ENCODE measurements at places on chromosomes 2 and 18. TPM values are rescaled to one million over a fixed set of nuclear protein-coding genes. Genes with fewer than 3 reads are reported as not detected.

GRCh38 chr2:63192889-63193774, 142.5 kb downstream of the OTX1 start:
- DNase-seq, result no peak

- DNase-seq, result no peak
Observed at GRCh38 chr2:242075696-242076095, 206.2 kb downstream of the RTP5 start.

GRCh38 chr18:57915248-57915647, 112.1 kb upstream of the ATP8B1 start:
- DNase-seq, result no peak

HK2 gene
- polyA plus RNA-seq, result 10.6 TPM

DNA sequence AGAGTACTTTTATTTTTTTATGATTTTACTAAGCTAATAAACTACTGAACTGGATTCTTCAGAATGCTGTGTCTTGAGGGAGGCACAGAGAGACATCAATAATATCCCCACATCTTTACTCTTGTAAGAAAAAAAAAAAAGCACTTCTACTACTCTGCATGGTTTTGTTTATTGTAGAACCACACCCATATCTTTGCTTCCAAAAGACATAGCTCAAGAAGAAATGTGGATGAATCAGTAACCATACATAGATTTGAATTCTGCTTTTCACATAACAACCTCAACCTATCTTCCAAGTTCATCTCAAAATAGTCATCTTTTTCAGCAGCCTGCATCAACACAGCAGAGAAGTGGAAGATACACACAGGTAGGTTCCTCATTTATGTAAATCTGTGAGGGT, 12.2 kb upstream of the COL5A2 start:
- no peak for DNase-seq

GRCh38 chr18:5995626-5996025, 100.3 kb upstream of the TMEM200C start:
- DNase-seq, result no peak

DNA sequence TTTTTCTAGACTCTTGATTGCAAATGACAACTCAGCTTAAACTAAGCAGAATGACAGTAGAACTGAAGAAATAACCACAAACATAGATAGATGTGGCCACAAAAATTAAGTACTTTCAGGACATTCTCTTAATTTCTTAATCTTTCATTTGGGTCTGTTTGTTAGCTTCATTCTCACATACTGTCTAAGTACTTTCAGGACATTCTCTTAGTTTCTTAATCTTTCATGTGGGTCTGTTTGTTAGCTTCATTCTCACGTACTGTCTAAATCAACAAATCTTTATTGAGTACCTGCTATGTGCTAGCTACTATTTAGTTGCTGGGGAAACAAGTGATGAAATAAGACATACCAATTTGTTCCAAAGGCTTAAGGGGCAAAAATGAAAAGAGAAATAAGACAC, 35.1 kb downstream of the FAM117B start:
- no peak for DNase-seq

ZBTB7C gene
- polyA plus RNA-seq, result 18.6 TPM

ARHGEF33 gene
- 2.4 TPM for polyA plus RNA-seq

CDK15 gene
- polyA plus RNA-seq, result 1.3 TPM

KCNF1 gene
- 0.93 TPM for polyA plus RNA-seq

RAB6C gene
- 1.7 TPM for polyA plus RNA-seq

DNA sequence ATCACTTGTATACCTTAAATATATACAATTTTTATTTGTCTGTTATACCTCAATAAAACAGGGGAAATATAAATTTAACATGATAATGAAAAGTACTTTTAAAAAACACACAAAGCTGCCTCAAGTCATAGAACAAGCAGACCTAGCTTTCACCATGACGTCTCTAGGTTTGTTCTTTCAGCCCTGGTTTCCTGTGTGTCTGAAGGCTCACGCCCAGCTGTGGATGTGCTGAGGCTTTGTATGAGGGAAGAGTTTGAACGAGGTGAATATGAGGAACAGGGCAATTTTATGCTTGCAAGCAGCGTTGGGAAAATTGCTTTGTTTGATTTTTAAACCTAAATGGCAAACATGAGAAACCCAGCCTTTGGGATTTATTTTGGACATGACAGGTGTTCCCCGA, 15.3 kb downstream of the SH3RF3 start:
- DNase-seq, result no peak

GRCh38 chr2:164969909-164970690, 14.8 kb upstream of the SLC38A11 start:
- no peak for DNase-seq

DNA sequence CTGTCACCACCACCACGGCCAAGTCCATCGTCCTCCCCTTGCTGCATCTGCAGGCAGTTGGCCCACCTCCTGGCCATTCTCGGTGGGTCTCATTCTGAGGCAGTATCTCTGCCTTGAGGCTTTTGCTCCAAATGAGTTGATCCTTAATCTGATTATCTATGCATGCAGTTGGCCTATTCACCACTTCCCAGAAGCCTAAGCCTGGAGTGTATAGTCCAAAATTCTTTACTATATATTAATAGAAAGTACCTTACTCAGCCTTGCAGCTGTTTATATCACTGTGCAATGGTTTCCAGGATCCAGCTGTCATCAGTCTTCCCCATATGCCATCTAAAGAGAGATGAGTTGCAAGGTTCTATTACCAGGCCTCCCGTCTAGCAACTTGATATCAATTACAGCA, 292.4 kb downstream of the SS18 start:
- no peak for DNase-seq

CGREF1 gene
- polyA plus RNA-seq, result 4.6 TPM

- no peak for DNase-seq
Observed at GRCh38 chr2:54084600-54084999, 30.8 kb upstream of the ACYP2 start.

DNA sequence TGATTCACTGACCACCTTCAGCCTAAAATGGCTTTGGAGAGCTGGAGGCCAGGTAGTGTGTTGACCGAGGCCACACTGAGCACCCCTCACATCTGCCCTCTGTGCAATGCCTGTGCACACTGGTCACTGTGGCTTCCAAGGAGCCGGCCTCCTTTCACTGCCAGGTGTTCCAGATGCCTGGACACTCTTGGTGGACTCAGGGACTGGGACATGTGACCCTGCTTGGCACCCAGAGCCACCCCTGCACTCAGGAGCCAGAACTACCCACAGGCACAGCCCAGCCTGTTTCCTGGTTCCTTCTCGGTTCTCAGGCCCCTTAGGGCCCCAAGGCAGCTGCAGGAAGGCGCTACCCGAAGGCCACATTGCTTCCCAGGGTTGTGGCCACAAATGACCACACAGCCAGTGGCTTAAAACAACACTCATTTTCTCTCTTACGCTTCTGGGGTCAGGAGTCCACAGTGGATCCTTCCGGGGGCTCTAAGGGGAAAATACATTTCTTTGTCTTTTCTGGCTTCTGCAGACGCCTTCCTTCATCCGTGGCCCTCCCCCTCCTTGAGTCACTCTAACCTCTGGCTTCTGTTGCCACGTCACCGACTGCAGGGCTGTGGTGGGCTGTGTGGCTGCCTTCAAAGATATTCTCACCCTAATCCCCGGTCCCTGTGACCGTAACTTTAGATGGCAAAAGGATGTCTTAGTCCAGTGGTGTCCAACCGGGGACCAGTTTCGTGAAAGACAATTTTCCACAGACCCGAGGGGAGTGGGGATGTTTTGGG, 78.6 kb downstream of the ASB1 start:
- no peak for DNase-seq

- no peak for DNase-seq
Observed at GRCh38 chr2:45223531-45223930, 214.3 kb upstream of the SIX2 start.

GRCh38 chr2:25042321-25043240, 705 bp downstream of the EFR3B start:
- peak; percentile 41 for DNase-seq

- DNase-seq, result no peak
Observed at GRCh38 chr2:23838996-23839395, 87.9 kb downstream of the ATAD2B start.

- DNase-seq, result peak; percentile 62
Observed at GRCh38 chr2:60581433-60582282, 28.2 kb upstream of the BCL11A start.

DNA sequence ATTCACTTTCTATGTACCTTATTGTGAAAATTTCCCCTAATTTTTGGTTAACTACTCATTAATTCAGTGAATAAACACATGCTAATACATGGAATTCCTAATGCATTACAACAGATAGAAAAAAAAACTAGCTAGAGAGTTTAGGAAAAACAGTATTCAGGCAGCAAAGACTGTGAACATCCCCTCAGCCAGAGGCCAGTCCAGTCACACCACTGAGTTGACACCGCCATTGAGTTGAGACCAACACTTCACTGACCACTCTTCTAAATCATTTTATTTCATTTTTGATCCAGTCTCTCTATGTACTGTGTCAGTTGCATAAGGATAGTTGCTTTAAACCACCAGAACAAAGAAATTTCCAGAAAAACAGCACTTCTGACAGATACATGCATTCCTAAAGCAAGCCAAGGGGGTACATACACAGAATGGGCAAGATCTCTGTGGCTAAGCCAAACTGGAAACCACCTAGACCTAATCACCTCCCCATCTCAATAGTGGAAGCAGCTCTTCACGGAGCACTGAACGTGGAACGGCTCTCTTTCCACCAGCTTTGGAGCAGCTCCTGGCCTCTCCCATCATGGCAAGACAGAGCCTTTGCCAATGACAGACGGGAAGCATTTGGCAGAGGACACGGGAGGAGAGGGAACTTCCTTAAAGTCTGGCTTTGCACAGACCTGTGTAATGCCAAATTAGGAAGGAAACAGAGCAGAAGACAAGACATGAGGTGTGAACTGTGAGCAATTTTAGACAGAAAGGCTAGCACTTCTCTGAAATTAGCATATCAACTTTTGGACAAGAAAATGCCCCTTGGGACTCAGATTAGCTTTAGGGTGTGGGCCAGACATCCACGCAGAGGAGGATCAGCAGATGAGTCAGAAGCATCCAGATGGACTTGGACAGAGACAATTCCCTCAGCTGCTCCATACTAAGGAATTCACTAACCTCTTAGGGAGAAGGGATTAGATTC, 36.4 kb downstream of the CACNB4 start:
- DNase-seq, result no peak

HOXD12 gene
- polyA plus RNA-seq, result 0.35 TPM

- DNase-seq, result no peak
Observed at GRCh38 chr2:224885291-224885690, 157.0 kb downstream of the DOCK10 start.

DNA sequence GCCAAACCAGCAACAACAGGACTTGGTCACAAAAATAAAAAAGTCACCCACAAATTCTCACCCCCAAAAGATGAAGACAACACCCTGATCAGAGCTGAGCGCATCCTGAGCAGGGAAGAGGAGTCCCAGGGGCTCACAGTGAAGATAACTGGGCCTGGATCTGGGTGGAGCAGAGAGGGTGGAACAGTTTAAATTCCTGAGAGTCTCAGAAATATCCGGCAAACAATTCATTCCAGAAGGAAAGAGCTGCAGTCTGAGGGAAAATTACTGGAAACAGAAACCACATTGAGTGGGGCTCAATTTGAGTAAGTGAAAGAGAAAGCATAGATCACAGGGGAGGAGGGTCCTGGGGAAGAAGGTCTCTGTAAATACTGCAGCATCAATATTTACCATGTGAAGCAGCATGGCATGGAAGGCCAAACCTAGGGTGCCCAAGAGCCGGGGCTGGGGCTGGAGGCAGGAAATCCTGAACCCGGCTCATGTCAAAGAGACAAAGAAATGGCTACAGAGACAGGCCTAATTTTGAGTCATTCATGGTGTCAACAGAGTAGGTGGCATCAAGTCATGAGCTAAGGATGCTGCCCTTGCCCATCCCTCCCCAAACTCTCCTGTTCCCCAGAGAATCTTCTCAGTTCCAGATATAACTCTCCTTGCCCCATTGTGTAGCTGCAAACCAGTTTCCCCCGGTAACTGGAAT, 61.4 kb upstream of the ZBTB7C start:
- DNase-seq, result no peak

- no peak for DNase-seq
Observed at GRCh38 chr2:164843346-164843911, 1.8 kb upstream of the COBLL1 start.

- no peak for DNase-seq
Observed at GRCh38 chr2:37851828-37852584, 73.1 kb upstream of the RMDN2 start.

MAB21L4 gene
- 2.7 TPM for polyA plus RNA-seq

GRCh38 chr2:60358476-60358875, 195.0 kb downstream of the BCL11A start:
- DNase-seq, result no peak

- DNase-seq, result no peak
Observed at GRCh38 chr2:62529758-62530157, 23.8 kb upstream of the TMEM17 start.

DNA sequence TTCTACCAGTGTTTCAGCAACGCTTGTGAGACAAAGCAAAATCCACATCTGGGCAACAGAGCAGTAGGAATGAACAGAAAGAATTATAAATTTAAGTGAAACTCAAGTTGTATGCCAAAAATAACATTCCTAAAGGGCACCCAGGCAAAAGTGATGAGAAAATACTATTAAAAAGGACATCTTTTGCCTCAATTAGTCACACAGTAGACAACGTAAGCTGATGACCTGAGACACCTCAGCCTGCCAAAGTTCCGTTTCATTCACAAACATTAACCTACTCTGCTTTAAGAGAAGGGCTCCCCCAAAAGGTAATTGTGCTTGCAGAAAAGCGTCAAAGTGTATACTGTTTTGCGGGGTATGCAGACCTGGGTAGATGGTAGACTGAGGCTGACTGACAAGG, 7.2 kb downstream of the HDLBP start:
- DNase-seq, result no peak

DNA sequence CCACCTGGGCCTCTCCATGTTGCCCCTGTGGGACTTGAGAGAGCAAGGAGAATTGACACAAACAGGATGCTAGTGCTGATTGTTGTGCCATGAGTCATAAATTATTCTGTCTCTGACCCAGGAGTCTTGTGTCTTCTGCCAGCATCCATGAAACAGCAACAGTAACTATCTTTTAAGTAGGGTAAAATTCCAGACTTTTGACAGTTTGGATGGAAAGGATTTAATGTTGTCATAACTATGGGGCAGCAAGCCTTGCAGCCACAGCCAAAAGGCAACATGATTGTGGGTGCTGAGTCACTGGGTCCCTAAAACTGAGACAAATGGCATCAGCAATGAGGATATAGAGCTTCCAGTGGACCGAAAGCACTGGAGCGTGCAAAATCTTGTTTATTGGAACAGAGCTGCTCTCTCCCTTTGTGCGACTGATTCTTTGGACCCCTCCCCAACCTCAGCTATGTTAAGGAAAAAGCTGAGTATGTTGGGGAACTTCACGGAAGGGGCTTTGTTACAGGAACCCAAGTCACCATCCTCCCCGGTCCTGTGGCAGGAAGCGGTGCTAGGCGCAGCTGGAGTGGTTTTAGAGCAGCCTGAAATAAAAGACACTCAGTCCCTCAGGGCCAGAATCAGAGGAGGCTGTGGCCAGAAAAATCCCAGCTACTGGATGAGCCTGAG, 9.6 kb upstream of the ITPRIPL1 start:
- DNase-seq, result no peak
